ENCODE measurements at places on chromosomes 3 and 15.

- DNase-seq: no peak
These were observed 4.4 kb downstream of the NAALADL2 start for GRCh38 chr3:174863488-174863887.

GRCh38 chr3:10454907-10455544 is 50.4 kb downstream of the ATP2B2 start:
- no peak for DNase-seq

DNA sequence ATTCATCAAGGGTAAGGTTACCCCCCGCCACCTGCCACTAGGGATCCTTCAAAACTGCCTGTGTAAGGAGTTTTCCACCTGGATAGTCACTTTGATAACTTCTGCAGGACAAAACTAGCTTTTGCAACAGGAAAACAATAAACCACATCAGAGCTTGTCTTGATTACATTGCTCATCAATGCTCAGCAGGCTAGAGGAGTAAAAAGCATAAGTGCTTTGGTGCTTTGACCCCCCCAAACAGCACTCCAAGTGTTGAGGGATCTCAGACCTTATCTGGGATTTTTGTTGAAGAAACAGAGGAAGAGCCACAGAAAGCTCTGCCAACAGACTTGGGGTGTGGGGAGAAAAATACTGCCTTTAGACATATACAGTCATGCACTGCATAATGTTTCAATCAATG is 10.8 kb upstream of the PHLDB2 start:
- no peak for DNase-seq

GRCh38 chr3:13414040-13414729 is 5.9 kb downstream of the NUP210 start:
- DNase-seq: peak; percentile 57
